ENCODE measurements at places on chromosomes 3 and 15. TPM values are rescaled to one million over a fixed set of nuclear protein-coding genes. Genes with fewer than 3 reads are reported as not detected.

The IGF2BP2 gene
- 8.0 TPM for total RNA-seq

The RTP3 gene
- total RNA-seq, result not detected

The WDR93 gene
- 0.20 TPM for total RNA-seq

The ANKDD1A gene
- 2.0 TPM for total RNA-seq

The DPPA4 gene
- not detected for total RNA-seq

The AP3B2 gene
- total RNA-seq, result 0.64 TPM

The DCLK3 gene
- total RNA-seq, result not detected

The EPHA6 gene
- 0.11 TPM for total RNA-seq

The CYP8B1 gene
- total RNA-seq, result not detected

The CNOT10 gene
- 30.1 TPM for total RNA-seq

The NRROS gene
- not detected for total RNA-seq

Data from A549 treated with DMSO at 1 μM for 4 hours (cell line).